ENCODE measurements at places on chromosomes 5 and 9. TPM values are rescaled to one million over a fixed set of nuclear protein-coding genes. Genes with fewer than 3 reads are reported as not detected.

The PCA3 gene
- 2.2 TPM for polyA plus RNA-seq

The ZNF883 gene
- polyA plus RNA-seq: 10.4 TPM

The GSN gene
- polyA plus RNA-seq: 173 TPM

The LVRN gene
- 1.4 TPM for polyA plus RNA-seq

The SLC6A18 gene
- polyA plus RNA-seq: 2.5 TPM

The TAL2 gene
- 3.3 TPM for polyA plus RNA-seq

The OTP gene
- polyA plus RNA-seq: 0.03 TPM

The GABRA1 gene
- 0.14 TPM for polyA plus RNA-seq

The HACD4 gene
- polyA plus RNA-seq: 2.7 TPM

The PCDHGA4 gene
- polyA plus RNA-seq: 2.3 TPM

The SIGMAR1 gene
- 52.7 TPM for polyA plus RNA-seq

The SERF1A gene
- polyA plus RNA-seq: 4.4 TPM

The AP3B1 gene
- polyA plus RNA-seq: 73.5 TPM

The STKLD1 gene
- 3.9 TPM for polyA plus RNA-seq

DNA sequence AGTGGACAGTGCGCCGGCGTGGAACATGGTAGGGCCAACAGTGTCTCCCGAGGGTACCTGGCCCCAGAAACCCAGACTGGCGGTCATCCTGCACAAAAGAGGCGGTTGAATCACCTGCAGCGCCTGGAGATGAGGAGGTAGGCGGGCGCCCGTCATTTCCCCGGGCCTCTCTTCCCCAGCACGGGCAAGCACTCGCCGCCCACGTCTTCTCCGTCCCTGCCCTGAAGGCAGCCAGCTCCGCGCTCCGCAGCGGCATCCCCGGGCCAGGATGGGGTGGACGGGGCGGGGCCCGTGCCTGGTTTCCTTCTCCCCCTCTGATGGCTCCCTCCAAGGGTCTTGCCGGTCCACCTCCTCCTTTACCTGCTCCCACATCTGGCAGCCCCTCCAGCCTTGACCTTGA is 27.1 kb upstream of the N4BP3 start:
- no peak for DNase-seq

DNA sequence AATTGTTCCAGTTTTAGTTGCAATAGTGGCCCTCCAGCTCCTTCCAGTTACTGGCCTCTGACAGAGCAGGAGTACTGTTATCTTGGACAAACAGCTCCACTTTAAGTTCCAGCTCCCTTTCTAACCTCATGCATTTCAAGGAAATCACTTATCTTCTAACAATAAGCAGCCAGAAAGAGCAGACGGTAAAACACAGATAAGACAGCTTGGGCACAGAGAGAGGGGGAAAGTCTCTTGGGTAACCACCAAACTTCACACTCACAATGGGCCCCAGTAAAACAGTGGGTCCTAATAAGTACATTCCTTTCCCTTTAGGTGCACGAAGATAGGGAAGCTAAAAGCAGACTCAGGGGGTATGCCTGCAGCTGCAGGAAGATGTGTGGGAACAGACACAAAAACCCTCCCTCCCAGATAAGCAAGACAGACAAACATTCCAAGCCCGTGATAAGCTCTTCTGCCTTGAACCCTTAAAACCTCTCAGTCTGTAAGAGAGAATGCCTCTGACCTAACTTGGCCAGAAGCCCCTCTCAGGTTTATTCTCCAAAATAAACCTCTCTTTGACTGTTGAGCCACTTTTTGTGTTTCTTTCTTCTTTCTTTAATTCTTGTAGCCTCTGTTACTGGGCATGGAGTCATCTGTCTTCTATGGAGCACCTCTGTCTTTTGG is 30.8 kb downstream of the OR1J1 start:
- DNase-seq: no peak

GRCh38 chr9:78073722-78074121 is 42.1 kb upstream of the GNAQ start:
- DNase-seq: no peak

GRCh38 chr9:136254381-136255165 is 9.0 kb upstream of the QSOX2 start:
- no peak for DNase-seq

DNA sequence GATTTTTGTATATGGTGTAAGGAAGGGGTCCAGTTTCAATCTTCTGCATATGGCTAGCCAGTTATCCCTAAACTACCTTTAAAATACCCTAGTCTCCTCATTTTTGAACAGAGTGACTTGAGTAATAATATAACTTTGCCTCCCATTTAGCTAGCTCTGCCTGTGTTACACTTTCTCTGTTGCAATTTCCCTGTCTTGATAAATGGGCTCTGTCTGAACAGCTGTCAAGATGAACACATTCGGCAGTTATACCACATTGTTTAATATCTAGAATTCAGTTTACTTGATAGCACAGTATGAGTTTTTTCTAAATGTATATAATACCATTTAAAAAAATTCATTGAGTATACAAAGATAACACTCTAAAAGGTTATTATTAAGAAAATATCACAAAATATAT is 562.9 kb upstream of the FTMT start:
- DNase-seq: no peak

GRCh38 chr5:40937075-40937474 is 27.8 kb downstream of the C7 start:
- no peak for DNase-seq

- no peak for DNase-seq
Measured at GRCh38 chr9:18985996-18986395, 47.0 kb downstream of the SAXO1 start.

GRCh38 chr5:150644514-150644913 is 4.1 kb downstream of the SYNPO start:
- DNase-seq: no peak

DNA sequence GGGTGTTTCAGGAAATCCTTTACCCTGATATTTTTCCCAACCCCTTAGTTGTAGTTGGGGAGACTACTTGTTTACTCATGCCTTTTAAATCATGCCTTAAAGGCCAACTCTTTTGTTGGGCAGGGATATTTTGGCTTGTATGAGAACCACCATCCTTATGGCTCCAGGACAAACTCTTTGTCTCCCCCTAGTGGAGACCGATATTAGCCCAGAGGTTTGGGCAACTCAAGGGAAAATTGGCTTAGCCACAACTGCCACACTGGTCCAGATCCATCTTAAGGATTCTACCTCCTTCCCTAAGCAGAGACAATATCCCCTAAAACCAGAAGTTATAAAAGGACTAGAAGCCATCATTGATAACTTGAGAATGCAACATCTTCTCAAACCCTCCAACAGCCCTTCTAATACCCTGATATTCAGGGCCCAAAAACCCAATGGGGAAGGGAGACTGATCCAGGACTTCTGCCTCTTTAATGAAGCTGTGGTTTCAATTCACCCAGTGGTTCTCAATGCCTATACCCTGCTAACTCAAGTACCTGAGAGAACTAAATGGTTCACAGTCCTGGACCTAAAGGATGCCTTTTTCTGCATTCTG is 100.9 kb upstream of the HCN1 start:
- DNase-seq: no peak

GRCh38 chr5:41154491-41154890 is 58.8 kb downstream of the C6 start:
- no peak for DNase-seq

- DNase-seq: no peak
Measured at GRCh38 chr5:131672776-131673175, 37.7 kb upstream of the RAPGEF6 start.

- no peak for DNase-seq
Measured at GRCh38 chr5:150265870-150266383, 23.6 kb downstream of the CAMK2A start.

DNA sequence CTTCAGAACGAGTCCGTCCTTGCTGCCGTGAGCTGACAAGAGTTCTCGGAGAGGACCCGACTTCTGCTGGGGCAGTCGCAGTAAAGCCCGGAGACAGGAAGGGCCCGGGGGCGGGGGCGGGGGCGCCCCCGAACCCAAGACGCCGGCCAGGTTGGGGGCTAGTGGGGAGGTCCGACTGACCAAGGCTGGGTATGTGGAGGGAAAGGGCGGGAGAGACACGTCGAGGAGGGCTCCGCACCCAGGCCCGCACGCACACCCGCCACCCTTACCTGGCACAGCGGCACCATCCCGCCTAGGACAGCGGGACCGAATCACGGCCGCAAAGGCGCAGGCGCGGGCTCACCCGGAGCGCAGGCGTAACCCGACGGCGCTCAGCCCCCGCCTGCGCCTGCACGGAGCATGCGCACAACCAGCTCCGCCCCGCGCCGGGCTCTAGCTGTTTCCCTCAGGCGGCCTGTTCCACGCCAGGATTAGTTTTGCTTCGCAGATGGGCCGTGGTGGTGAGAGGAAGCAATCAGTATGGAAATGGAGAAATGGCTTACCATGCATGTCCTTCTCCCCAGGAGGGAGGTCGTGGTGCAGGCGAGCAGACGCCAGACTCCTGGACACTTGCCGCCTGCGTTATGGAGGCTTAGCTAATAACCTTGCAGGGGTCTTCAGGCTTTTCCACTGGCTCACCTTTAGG is at the start of gene MOCS2:
MOCS2 (minus strand) TSS at position 315 of the 685 bp plus-strand sequence. CDS start 2,583 bp downstream, outside the sequence.
- peak; percentile 90 for DNase-seq

- no peak for DNase-seq
Measured at GRCh38 chr5:168816661-168817060, 237.5 kb upstream of the PANK3 start.

DNA sequence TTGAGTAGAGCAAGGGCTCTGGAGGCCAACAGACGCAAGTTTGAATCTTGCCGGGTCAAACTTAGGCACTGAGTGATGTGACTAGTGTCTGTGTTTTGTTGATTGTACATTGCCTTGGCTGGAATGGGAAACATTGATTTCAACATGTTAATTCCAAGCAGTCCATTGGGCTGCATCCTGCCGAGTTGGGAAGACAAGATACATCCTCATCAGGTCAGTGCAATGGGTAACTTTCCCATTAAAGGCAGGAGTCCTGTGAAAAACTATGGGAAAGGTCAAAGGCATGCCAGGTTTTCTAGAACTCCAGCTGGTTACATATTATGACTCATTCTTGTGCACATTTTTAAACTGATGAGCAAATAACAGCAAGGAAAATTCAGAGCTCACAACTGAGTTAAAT is 126.5 kb upstream of the ABCA1 start:
- no peak for DNase-seq

Measured in renal pelvis (tissue), 12 donors.